CD4-positive, alpha-beta T cell treated with Interleukin-12 subunit alpha and Interleukin-12 subunit beta, for 1 hour (primary cell): ENCODE measurements at places on chromosomes 16 and 17.

DNA sequence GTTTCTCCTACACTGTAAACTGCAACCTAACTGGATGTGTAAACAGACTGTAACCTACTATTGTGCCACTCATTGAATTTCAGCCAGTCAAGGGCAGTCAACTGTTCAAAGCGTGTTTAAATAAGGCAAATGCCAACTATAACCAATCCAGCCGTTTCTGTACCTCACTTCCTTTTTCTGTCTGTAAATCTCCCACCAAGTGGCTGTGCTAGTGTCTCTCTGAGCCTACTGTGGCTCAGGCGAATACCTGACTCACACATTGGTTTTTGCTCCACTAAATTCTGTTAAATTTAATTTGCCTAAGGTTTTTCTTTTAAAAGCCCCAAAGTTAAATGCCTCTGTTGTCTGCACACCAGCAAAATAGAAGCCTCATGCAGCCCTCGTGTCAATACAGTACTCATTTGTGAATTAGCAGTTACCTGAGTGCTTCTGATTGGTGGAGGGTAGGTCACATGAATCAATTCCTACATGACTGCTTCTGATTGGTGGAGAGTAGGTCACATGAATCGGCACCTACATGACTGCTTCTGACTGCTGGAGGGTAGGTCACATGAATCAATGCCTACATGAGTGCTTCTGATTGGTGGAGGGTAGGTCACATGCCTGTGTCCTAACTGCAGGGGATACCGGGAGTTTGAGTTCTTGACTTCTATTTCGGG lies 31.1 kb upstream of the CCR7 start:
- no peak for DNase-seq

- no peak for DNase-seq
Measured at GRCh38 chr17:45296003-45296832, 20.6 kb downstream of the MAP3K14 start.

- DNase-seq: peak; percentile 55
Measured at GRCh38 chr16:89841275-89841674, 13.0 kb downstream of the SPIRE2 start.

DNA sequence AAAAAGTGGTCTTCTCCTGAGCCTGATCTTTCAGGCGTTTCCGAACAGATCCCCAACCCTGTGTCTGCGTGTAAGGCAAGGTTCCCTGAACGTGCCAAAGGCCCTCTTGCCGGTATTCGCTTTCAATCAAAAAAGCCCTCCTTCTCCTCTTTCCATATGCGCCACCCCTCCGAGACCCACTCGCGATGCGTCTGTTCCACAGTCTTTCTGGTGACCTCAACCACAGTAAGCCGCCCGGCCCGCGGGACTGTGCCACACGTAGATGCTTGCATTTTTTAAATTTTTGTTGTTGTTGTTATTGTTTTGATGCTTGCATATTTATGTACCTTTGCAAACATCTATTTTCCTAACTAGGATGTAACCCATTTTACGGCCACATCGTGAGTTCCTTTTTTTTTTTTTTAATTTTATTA lies 607 bp upstream of the PRPSAP1 start:
- no peak for DNase-seq

DNA sequence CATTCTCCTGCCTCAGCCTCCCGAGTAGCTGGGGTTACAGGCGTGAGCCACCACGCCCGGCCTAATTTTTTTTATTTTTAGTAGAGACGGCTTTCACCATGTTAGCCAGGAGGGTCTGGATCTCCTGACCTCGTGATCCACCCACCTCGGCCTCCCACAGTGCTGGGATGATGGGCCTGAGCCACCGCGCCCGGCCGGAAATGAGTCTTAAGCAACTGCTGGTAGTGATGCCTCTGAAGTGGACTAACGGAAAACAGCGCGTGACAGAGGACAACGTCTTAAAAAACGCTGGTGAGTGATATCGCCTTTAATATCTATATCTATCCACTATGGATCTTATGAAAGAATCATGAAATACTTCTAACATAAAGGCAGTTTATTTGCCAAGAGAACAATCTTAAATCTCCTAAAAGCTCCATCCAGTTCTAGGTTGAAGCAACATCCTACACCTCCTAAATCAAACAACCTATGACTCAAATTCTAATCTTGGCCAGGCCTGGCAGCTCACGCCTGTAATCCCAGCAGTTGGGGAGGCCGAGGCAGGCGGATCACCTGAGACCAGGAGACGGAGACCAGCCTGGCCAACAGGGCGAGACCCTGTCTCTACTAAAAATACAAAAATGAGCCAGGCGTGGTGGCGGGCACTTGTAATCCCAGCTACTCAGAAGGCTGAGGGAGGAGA lies 69.8 kb downstream of the NXN start:
- DNase-seq: no peak

GRCh38 chr17:79438058-79438457 lies 172.8 kb downstream of the RBFOX3 start:
- DNase-seq: no peak
